ENCODE measurements at places on chromosomes 11 and 22.

GRCh38 chr11:124762624-124763155 is 600 bp upstream of the ESAM start:
- peaks cover 5% of the 10 kb centered on the region for H3K4me1 ChIP-seq
- H3K27me3 ChIP-seq = peaks cover 21% of the 10 kb centered on the region
- peaks cover 24% of the 10 kb centered on the region for H3K36me3 ChIP-seq
- ATAC-seq = peak; percentile 49
- peak overlapping the region; percentile 83 for H3K4me3 ChIP-seq
- peak overlapping the region; percentile 30 for H3K27ac ChIP-seq

DNA sequence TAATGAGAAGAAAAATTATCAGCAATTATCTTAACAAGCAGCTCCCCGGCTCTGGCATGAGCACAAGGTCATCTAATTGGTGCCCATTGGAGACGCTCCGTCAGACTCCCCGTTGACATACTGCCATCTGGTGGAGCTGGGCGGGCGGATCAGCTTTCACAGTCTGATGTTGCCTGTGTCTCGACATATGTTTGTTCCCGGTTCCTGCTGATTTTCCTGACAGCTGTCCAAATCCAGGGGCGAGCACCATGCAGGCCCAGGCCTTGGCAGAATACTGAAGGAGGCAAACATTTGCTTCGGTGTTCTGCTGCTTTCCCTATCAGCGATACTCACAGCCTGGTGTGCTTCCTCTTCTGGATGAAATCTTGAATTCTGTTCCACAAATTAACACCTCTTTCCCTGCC is 43.8 kb upstream of the BARX2 start:
- no peaks in the 10 kb centered on the region for H3K36me3 ChIP-seq
- H3K4me3 ChIP-seq = no peak overlapping the region
- no peaks in the 10 kb centered on the region for H3K4me1 ChIP-seq
- ATAC-seq = peak; percentile 69
- no peaks in the 10 kb centered on the region for H3K27me3 ChIP-seq

GRCh38 chr11:110614031-110614430 is 98.2 kb downstream of the ARHGAP20 start:
- no peak overlapping the region for H3K4me3 ChIP-seq
- H3K4me1 ChIP-seq = no peaks in the 10 kb centered on the region
- no peaks in the 10 kb centered on the region for H3K36me3 ChIP-seq
- H3K27ac ChIP-seq = no peak overlapping the region

DNA sequence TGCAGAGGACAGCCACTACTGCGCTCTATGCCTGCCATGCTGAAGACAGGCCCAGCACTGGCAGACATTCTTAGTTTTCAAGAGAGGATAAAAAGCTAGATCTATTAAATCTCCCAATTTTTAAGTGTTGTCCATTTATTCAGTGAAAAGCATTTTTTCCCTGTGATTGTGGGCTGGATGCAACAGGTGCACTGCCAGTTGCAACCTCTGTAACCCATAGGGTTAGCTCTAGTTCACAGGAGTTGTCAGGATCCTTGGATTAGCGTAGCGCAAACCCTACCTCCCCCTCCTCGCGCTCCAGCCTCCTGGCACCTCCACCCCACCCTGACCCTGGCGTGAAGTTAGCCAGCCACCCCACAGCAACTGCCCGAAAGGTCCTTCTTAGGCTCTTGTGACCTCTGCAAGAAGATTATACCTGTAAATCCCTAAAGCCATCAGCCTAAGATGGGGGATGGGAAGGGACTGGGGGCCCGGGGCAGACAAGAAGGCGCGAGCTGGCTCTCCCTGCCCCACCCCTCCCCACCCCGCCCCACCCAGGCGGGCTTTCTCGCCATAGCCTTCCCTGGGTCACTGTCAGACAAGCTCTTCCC is 30.9 kb downstream of the EIF3F start:
- peaks cover 7% of the 10 kb centered on the region for H3K4me1 ChIP-seq
- H3K27me3 ChIP-seq = peaks cover 11% of the 10 kb centered on the region
- H3K36me3 ChIP-seq = no peaks in the 10 kb centered on the region
- H3K4me3 ChIP-seq = peak overlapping the region; percentile 59

DNA sequence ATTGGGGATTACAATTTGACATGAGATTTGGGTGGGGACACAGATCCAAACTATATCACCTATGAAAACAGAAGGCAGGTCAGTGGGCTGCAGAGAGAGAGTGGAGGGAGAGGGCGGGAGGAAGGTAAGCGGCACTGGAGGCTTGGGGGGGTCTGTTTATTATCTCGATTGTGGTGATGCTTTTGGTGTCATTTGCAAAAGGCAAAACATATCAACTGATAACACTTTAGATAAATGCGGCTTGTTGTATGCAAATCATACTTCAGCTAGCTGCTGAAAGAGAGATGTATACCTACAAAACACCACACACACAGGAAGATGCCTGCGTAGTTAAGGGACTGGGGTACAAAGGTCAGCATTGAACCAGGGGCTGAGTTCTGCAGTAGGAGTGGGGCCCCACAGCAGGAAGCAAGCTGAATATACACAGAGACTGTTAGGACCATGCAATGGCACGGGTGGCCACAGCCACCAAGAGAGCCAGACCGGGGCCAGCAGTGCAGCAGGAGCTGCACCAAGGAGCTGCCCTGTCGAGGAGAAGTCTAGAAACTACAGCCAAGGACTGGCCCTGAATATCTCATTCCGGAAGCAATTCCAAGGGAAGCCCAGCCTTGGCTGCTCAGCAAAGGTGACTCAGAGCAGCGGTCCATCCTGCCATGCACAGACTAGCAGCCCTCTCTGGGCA is 23.8 kb upstream of the TOLLIP start:
- no peak for ATAC-seq
- H3K36me3 ChIP-seq = no peaks in the 10 kb centered on the region
- no peak overlapping the region for H3K27ac ChIP-seq

- peaks cover 4% of the 10 kb centered on the region for H3K27me3 ChIP-seq
- ATAC-seq = peak; percentile 89
- no peaks in the 10 kb centered on the region for H3K4me1 ChIP-seq
- H3K36me3 ChIP-seq = no peaks in the 10 kb centered on the region
- H3K4me3 ChIP-seq = no peak overlapping the region
Observed at GRCh38 chr22:30754971-30755758, 60.5 kb downstream of the OSBP2 start.

DNA sequence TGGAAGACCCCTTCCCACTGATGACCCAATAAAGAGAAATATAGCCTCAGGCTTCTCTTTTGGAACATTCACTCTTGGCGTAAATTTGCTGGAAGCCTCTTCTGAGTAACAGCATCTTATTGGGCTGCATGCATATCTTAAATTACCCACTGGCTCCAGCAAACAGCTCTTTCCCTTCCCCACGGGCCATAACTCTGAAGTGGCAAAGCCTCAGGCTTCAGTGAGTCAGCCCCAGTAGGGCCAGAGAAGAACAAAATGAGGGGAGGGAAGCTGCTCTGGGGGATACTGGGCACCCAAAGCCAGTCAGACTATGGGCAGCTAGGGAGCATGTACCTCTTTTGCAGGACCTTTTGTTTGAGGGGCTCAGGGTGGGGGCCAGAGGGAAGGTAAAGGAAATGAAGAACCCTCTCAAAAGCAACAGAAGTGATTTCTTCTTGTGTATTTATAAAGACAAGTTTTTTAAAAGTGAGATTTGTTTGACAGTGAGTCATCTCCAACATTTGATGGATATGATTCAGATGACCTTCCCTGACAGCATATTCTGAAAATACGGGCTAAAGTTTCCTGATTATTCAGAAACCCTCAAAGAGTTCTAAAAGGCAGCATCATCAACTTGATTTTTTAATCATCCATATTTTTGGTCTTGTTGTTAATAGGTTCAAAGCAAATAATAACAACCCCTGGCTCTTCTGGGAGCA is 203.4 kb downstream of the KIF18A start:
- H3K27ac ChIP-seq = no peak overlapping the region

DNA sequence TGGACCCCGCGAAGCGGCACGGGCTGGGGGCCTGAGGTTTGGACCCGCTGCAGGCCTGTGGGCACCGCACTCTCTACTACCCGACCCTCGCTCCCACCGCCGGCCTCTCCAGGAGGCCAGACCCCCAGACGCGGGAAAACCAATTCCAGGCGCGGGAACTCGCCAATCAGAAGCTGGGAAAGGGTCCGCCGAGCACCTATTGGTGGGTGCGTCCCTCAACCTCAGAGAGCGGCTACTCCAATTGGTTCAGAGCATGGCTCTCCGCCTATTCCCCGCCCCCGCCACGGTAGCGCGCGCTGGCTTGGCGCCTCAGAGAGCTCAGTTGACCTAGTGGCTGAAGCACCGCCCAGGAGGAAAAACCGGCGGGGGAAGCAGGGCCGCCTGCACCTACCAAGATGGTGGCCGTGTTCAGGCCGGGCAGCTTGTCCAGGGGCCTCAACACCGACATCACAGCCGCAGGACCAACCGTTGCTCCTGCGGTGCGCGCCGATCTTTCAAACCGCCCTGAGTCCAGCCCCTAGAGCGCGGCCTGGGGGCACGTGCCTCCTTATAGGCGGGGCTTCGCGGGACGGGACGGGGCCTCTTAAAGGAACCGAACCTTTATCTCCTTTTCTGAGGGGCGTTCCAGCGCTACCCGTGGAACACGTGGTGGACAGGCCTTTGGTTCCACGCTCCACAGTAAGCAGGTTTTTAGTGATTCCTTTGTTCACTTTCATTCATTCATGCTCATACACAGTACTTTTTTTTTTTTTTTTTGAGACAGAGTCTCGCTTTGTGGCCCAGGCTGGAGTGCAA is at the start of gene CENPM:
TSS of gene CENPM (minus strand) at position 524 of the 795 bp plus-strand sequence. CDS start at position 448, 76 bp downstream.
- H3K27me3 ChIP-seq = no peaks in the 10 kb centered on the region
- peak; percentile 95 for ATAC-seq
- peaks cover 20% of the 10 kb centered on the region for H3K4me1 ChIP-seq
- H3K36me3 ChIP-seq = peaks cover 50% of the 10 kb centered on the region
- peak within 1 kb of the TSS; percentile 91 for H3K4me3 ChIP-seq

- peaks cover 15% of the 10 kb centered on the region for H3K27me3 ChIP-seq
- no peak for ATAC-seq
- no peak overlapping the region for H3K4me3 ChIP-seq
- no peak overlapping the region for H3K27ac ChIP-seq
- peaks cover 5% of the 10 kb centered on the region for H3K4me1 ChIP-seq
Observed at GRCh38 chr11:112599856-112600533, 339.3 kb upstream of the PLET1 start.

GRCh38 chr11:75154646-75155569 is 4.0 kb downstream of the SLCO2B1 start:
- peaks cover 5% of the 10 kb centered on the region for H3K4me1 ChIP-seq
- no peak overlapping the region for H3K27ac ChIP-seq
- H3K27me3 ChIP-seq = peaks cover 13% of the 10 kb centered on the region
- H3K36me3 ChIP-seq = no peaks in the 10 kb centered on the region
- no peak overlapping the region for H3K4me3 ChIP-seq

- H3K36me3 ChIP-seq = no peaks in the 10 kb centered on the region
- no peaks in the 10 kb centered on the region for H3K4me1 ChIP-seq
- H3K4me3 ChIP-seq = no peak overlapping the region
- ATAC-seq = no peak
- H3K27me3 ChIP-seq = no peaks in the 10 kb centered on the region
- H3K27ac ChIP-seq = no peak overlapping the region
Observed at GRCh38 chr11:29353833-29354232, 663.0 kb downstream of the KCNA4 start.

GRCh38 chr11:69436041-69436982 is 45.2 kb upstream of the LINC01488 start:
- no peaks in the 10 kb centered on the region for H3K4me1 ChIP-seq
- no peaks in the 10 kb centered on the region for H3K36me3 ChIP-seq
- ATAC-seq = no peak
- no peak overlapping the region for H3K4me3 ChIP-seq
- no peak overlapping the region for H3K27ac ChIP-seq

DNA sequence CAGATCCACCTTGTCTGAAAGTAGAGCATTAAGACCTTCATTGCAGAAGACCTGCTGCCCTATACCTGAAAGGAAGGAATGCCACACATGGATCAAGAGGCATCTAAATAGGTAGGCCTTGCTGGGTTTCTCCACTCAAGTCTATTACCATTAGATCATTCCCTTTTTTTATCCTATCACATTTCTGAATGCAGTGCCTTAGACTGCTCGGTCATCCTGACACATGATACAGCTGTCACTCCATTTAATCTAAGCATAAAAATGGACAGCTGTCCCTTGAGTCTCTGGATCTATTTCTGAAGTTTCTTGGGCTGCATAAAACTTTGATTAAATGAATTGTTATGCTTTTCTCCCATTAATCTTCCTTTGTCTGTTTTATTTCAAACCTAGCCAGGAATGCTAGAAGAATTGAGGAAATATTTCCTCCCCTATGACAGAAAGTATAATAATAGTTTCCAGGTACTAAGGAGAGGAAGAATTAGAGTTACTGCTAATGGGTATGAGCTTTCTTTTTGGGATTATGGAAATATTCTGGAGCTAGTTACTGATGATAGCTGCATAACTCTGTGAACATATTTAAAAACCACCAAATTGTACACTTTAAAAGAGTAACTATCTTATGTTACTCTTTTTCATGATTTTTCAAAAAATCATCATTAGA is 88.0 kb downstream of the DLG2 start:
- no peaks in the 10 kb centered on the region for H3K36me3 ChIP-seq
- no peak for ATAC-seq
- H3K27ac ChIP-seq = no peak overlapping the region
- H3K27me3 ChIP-seq = no peaks in the 10 kb centered on the region

DNA sequence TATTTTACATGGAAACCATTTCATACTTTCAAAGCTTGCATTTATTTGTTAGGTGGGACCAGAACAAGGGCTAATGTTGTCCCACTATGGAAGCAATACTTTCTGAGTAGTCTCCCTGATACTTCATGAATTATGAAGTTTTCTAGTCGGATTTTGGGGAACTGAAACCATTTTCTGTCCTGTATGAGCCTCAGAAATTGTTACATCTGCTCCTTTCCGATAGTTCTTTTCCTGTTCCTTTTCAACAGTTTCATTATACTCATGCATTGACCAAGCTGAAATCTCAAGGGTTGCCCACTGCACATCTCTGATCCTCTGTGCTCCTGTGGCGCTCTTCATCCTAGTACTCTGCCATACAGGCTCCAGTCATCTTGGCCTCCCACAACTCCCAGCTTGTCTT is 31.5 kb upstream of the GLYATL1 start:
- H3K4me3 ChIP-seq = no peak overlapping the region
- no peak overlapping the region for H3K27ac ChIP-seq
- ATAC-seq = no peak

DNA sequence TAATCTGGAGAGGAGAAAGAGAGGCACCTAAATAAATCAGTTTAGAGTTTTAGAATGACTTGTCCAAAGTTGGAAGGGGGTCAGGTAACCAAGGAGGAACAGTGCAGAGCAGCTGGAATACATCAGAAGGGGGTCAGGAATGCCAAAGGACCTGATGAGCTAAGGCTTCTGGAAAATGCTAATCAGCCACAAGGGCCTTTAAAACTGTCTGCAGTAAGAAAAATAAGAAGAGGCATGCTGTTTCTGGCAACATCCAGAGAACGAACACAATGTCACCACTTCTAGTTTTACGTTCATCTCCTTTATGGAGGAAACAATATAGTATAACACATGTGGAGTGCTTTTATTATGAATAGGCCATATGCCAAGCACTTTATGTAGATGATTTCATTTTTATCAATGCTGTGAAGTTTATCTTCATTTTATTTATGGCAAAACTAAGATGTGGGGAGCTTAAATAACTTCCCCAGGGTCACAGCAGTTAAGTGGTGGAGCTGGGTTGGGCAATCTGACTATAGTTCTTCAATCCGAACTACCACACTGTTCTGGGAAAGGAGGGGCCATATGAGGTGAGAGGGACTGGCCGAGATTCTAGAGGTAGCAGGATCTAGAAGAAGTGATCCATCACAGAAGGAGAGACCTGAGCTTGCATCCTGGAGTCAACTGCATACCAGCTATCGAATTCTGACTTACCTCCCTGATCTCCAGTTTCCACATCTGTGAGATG is 22.6 kb downstream of the ACO2 start:
- no peaks in the 10 kb centered on the region for H3K27me3 ChIP-seq
- peaks cover 4% of the 10 kb centered on the region for H3K4me1 ChIP-seq
- H3K27ac ChIP-seq = peak overlapping the region; percentile 24

Data from activated T-helper 17 cell treated with anti-CD3 and anti-CD28 coated beads, Interleukin-2, amount 50 U/mL, for 72 hours (primary cell).